ENCODE measurements at places on chromosomes 3 and 15.

DNA sequence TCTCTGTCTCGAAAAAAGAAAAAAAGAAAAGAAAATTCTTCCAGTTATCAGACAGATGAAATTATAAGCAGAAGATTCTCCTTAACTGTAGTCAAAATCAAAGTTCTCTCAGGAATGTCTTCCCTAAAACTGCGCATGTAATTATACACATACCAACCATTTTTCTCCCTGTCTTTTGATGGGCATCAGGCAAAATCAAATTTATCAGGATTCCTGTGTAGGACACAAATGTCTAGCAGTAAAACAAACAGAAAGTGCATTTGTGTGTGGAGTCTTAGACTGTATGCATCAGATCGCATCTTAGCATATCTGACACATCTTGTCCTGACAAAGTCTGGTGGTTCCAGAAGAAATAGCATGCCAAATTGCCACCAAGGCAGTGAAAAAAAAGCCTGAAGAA lies 3.9 kb upstream of the ARPIN start:
- DNase-seq = no peak

GRCh38 chr15:85496551-85497171 lies 116.3 kb downstream of the AKAP13 start:
- no peak for DNase-seq

DNA sequence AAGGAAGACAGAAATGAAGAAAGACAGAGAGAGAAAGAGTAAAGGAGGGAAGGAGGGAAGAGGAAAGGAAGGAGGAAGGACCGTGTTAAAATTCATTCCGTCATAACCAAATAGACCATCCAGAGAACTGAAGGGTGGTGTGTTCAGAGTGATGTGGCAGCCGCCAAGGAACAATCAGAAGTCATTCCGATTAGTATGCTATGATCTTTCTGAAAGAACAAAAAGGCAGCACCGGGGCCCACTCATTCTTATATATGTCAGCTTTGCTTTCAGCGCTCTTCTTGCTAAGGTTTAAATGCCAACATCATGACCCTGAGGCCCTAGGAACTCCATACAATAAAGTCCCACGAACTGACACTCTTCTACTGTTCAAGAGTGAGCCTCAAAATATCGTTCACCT lies 78.5 kb downstream of the CD47 start:
- DNase-seq = no peak

GRCh38 chr3:165259541-165260193 lies 63.5 kb upstream of the SLITRK3 start:
- no peak for DNase-seq

GRCh38 chr3:170695486-170696064 lies 109.7 kb upstream of the SLC7A14 start:
- no peak for DNase-seq

- DNase-seq = no peak
These were observed 246.5 kb upstream of the PEX5L start for GRCh38 chr3:180283251-180283650.

- no peak for DNase-seq
These were observed 339.7 kb downstream of the NLGN1 start for GRCh38 chr3:173737167-173737808.

DNA sequence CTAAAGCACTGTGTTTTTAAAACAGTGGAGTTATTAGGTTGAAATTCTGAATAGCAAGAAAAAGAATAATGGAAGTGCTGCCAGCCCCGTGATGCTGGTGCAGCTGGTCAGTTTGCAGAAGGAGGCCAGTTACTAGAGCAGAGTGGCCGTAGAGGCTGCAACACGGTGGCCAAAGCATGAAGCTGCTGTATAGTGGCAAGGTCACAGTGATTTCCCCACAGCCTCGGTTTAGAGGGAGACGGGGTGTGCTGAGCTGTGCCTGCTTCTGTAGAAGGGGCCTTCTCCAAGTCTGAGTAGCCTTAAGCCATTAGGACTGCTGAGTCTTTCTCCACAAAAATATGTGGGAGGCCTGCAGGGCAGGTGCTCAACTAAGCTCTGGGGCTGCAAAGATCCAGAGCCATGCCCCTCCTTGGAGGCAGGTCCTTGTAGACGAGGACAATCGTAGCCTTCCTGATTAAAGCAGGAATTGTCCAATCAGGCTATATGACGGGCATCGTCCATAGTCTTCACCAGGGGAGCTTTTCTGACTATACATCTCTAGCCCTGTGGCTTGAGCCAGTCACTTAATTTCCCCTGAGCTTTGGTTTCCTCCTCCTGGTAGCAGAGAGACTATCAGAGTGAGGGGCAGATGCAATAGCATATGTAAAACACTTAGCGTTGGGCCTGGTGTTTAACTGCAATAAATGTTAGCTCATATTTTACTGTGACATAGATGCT lies 151.6 kb downstream of the PGPEP1L start:
- DNase-seq = peak; percentile 66

All from testis (tissue), 5 donors.